ENCODE measurements at places on chromosomes 13 and 19. TPM values are rescaled to one million over a fixed set of nuclear protein-coding genes. Genes with fewer than 3 reads are reported as not detected.

Gene GPR183
- total RNA-seq: 13.4 TPM

GRCh38 chr19:15196360-15197005 is 4.3 kb downstream of the NOTCH3 start:
- DNase-seq: no peak

Gene IGFL3
- not detected for total RNA-seq

Gene GNG7
- total RNA-seq: 5.8 TPM

GRCh38 chr13:53142306-53142705 is 113.7 kb downstream of the OLFM4 start:
- DNase-seq: no peak

- no peak for DNase-seq
Measured at GRCh38 chr13:52411629-52412028, 5.7 kb upstream of the THSD1 start.

GRCh38 chr19:51959791-51960190 is 26.8 kb downstream of the ZNF350 start:
- no peak for DNase-seq

Gene CGB2
- total RNA-seq: not detected

All from stomach (tissue), 19 donors.